ENCODE measurements at places on chromosomes 12 and 14. TPM values are rescaled to one million over a fixed set of nuclear protein-coding genes. Genes with fewer than 3 reads are reported as not detected.

The ANKS1B gene
- 16.5 TPM for total RNA-seq

The PDE3A gene
- total RNA-seq: 25.8 TPM

The RAPGEF3 gene
- 16.0 TPM for total RNA-seq

The MYF6 gene
- total RNA-seq: 164 TPM

The IL22 gene
- not detected for total RNA-seq

The FOXJ2 gene
- total RNA-seq: 14.7 TPM

The PRH2 gene
- 335 TPM for total RNA-seq
